ENCODE measurements at places on chromosomes 7 and 10.
A peak's percentile ranks its signal among the peaks of the same experiment; 100 is the strongest.

- DNase-seq: no peak
Observed at GRCh38 chr7:113790025-113790424, 128.8 kb downstream of the PPP1R3A start.

DNA sequence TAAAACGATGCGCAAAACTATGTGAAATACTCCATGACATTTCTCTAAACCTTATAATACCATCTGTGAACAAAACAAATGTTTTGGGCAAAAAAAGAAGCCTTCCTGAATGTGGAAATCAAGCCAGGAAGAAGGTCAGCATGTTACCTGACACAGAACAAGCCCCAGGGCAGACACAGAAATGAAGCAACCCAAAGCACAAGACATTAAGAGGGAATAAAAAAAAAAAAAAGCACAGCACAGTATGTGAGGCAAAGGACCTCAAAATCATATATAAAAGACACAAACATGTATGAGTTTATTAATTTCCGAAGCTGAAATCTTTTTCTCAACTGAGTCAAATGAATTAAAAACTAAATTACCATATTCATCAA is 161.8 kb downstream of the SKIDA1 start:
- DNase-seq: no peak

GRCh38 chr7:80942261-80943041 is 23.6 kb upstream of the SEMA3C start:
- peak; percentile 77 for DNase-seq

- DNase-seq: no peak
Observed at GRCh38 chr7:5699467-5700384, 81.7 kb downstream of the RNF216 start.

DNA sequence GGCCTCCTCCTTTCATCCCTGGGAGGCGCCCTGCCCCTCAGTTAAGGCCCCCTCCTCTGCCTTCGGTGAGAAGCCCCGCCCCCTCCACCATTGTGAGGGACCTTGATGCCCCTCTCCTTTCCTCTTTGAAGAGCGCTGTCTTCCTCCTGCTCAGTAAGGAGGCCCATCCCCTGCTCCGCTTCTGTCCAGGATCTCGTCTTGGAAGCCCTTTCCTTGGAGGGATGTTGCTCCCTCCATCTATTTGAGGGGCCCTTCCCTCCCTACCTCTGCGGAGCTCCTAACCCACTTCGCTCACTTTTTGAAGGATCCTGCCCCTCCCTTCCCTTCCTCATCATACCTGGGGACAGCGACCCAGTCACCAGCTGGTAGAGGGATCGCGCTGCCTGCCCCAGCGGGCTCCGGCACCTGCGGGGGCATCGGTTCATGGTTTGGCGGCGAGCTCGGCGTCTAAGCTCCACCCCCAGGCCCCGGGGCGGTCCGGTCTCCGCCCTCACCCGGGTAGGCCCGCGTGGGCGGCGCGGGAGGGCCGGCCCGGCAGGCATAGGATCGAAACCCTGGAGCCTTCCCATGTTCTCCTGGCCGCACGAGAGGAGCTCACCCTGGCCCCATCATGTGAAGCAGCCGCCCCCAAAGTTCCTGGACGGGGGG is 4.1 kb downstream of the KCNIP2 start:
- peak; percentile 48 for DNase-seq

GRCh38 chr10:48533951-48534720 is 70.7 kb downstream of the ARHGAP22 start:
- DNase-seq: no peak

GRCh38 chr7:52146871-52147634 is 830.4 kb upstream of the COBL start:
- no peak for DNase-seq

DNA sequence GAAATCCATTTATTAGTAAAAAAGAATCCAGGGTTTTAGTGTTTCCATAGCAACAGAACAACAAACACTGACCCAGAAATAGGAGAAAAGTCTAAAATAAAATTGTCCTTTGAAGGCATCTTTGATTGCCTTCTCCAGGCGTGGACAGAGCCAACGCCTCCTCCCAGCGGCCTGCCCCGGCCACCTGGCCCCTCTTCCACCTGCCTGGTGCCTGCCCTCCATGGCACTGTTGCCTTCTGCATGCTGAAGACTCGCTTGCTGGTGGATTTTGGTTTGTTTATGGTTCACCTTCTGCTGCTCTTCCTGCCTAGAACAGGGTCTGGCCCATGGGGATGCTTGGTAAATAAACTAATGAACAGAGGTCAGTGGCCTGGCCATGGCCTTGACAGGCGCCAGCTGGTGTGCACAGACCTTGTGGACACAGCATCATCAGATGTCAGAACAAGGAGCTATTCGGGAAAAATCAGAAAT is 107.4 kb downstream of the DYNC2I1 start:
- DNase-seq: no peak

DNA sequence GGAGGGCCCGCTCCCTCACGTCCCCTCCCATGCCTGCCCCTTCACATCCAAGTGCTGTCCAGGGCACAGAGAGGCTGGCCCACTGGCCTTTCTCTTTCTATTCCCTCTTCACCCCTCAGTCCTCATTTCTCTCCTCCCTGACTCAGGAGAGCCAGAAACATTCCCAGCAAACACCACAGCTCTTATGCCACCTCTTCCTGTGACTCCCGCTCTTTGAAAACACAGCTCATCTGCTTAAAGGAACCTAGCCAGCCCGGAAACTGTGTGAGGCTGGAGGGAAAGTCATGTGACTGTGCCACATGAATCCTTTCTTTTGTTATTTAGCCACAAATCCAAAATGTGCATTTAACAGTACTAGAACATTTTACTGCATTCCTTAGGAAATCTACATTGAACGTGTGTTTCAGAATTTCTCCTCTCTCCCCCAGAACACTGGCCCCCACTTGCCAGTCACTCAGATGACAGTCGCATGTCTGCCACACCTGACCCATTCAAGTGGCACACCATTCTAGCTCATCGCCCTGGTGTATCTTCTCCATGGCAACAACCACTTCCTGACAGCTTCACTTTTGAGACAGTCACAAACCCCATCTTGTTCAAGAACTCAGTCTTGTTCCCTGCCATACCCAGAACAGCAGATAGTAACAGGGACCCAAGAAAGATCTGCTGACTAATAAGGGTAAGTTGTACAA is 42.8 kb downstream of the GRB10 start:
- peak; percentile 6 for DNase-seq

GRCh38 chr10:57638411-57638810 is 629.3 kb downstream of the IPMK start:
- no peak for DNase-seq

Data from suppressor macrophage (primary cell).